BJ (cell line): ENCODE measurements at places on chromosomes 5 and 9.

GRCh38 chr5:88665750-88666215 lies 217.2 kb downstream of the MEF2C start:
- DNase-seq = no peak

GRCh38 chr5:126610160-126610559 lies 9.4 kb downstream of the PHAX start:
- no peak for DNase-seq

DNA sequence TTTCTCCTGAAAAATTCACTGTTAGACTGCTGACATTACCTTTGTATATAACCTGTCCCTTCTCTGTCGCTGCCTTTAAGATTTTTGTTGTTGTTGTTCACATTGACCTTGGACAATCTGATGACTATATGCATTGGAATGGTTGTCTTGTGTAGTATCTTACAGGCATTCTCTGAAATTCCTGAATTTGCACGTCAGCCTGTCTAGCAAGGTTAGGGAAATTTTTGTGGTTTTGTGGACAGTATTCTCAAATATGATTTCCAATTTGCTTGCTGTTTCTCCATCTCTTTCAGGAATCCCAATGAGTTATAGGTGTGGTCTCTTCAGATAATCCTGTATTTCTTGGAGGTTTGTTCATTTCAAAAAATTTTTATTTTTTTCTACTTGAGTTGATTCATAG lies 140.8 kb downstream of the PRR16 start:
- DNase-seq = peak; percentile 87

DNA sequence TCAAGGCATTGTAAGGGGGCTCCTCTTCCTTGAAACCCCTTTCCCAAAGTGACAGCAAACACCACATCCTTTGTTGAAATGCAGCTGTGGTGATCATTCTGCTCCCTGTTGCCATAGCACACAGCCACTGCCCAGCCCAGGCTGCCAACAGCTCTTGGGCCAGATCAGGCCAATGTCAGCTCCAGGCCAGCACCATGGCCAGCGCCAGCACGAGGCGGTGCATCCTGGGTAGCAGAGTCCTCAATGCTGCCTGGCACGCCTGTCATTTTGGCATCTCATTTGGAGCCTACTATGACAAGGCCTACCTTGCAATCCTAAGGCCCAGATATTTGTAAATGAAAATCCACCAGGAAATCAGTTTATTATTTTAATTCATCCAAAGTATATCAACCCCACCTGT lies 390.6 kb downstream of the DNAH5 start:
- DNase-seq = no peak

GRCh38 chr5:19258686-19259085 lies 729.3 kb downstream of the CDH18 start:
- DNase-seq = no peak

DNA sequence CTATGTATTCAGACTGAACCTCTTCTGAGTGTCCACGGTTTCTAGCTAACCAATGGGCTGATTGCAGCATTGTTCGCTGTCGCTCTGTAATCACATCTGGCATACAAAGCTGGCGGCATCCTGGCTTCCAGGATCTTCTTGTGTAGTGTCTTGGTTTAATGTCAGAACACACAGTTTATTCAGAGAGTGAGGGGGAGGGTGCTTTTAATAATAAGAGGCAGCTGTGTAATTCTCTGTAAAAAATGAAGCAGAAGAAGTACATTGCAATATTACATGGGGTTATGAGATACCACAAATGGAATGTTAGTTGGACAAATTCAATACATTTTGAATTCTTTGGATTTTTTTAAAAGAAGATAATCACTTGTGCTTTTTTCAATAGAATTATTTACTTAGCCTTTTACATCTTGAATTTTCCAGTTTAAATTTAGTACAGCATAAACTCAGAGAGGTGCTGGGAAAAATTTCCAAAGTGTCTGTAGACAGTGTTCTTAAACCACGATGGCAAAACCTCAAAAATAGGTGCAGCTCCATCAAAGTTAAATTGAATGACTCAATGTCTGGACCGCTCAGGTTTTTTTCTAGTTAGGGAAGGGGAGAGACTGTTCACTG lies 206.0 kb downstream of the PCSK1 start:
- DNase-seq = peak; percentile 97
